ENCODE measurements at places on chromosomes 4 and X.

DNA sequence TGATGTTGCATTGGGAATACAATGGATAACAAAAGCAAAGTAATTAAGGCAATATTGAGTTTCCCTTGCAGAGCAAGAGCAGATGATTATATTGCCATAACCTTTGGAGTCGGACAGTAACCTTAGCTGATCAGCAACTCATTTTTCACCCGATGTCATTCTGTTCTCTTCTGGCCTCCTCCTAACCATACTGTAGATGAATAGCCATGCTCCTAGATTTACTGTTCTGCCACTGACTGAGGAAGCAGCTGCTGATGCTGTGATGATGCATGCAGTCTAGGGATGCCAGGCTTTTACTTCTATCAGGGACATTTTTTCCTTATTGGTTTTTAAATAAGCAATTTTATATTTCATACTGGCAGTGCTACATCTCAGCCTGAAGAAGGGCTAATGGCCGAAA is 443.9 kb downstream of the GPAT3 start:
- no peak for DNase-seq

GRCh38 chr4:153191795-153192363 is 12.4 kb upstream of the TRIM2 start:
- DNase-seq = no peak

GRCh38 chr4:54359919-54360650 is 131.0 kb downstream of the PDGFRA start:
- DNase-seq = no peak

DNA sequence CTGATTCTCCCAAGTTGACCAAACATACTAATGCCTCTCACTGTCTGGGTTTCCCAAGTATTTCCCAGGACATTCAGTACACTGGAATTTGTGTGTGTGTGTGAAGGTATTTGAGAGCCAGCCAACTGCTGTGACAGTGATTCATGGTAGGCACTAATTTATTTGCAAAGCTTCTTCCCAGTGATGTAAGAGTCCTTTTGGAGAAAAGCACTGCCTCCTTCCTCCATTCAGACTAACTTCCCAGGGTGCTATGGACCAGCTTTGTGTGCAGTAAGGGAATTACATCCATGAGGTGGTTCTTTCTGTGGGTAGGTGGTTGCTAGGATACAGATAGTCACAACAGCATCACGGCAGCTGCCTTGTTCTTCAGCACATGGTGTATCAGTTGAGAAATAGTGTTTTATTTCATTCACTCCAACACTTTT is 8.7 kb downstream of the EGF start:
- peak; percentile 22 for DNase-seq

DNA sequence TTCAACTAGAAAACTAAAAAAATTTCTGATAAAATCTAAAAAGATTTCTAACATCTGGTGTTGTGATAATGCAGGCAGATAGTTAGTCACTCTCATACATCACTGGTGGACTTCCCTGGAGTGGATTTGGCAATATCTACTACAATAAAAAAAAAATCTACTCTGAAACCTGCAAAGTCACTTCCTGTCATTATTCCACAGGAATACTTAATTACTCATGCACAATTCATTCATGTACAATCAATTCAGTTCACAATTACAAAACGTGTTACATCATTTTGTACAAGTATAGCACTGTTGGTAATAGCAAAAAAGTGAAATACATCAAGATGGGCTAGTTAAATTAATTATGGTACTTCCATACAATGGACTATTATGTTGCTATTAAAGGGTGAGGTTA is 16.5 kb upstream of the RHOH start:
- DNase-seq = no peak

DNA sequence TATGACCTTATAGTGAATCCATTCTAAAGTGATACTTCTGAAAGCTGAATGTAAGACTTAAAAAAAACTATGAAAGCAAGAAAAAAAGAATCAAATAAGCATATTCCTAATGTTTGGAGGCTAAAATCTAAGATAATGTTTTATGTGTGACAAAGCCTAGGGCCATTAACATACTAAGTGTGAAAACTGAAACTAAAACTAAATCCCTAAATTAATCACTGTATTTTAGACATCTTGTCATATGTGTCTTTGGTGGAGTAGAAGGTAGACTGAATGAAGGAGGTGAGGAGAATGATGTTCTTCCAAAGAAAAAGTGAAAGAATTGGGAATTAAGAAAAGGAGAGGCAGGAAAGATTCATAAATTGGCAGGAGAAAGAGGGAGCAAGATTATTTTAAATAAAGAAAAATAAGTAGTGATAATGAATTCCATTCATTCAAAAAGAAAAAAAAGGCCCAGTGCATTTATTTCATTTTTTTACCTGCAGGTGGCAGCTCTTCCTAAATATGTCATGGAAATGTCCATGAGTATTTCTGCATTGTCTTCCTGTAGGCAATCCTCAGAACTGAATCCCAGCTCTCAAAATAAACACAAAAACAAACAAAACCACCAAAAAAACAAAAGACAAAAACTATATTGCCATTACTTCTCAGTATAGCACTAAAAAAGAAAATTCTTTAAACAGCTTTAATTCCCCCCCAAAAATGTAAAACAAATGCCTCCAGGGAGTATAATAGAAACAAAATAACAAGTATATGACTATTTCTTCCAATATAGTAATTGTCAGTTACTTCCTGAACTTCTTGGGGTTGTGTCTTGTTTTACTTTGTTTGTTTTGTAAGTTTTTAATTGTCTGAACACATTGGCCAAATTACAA is 17.0 kb upstream of the AP1AR start:
- DNase-seq = peak; percentile 36

- DNase-seq = no peak
Observed at GRCh38 chr4:184528051-184528450, 53.7 kb upstream of the IRF2 start.

DNA sequence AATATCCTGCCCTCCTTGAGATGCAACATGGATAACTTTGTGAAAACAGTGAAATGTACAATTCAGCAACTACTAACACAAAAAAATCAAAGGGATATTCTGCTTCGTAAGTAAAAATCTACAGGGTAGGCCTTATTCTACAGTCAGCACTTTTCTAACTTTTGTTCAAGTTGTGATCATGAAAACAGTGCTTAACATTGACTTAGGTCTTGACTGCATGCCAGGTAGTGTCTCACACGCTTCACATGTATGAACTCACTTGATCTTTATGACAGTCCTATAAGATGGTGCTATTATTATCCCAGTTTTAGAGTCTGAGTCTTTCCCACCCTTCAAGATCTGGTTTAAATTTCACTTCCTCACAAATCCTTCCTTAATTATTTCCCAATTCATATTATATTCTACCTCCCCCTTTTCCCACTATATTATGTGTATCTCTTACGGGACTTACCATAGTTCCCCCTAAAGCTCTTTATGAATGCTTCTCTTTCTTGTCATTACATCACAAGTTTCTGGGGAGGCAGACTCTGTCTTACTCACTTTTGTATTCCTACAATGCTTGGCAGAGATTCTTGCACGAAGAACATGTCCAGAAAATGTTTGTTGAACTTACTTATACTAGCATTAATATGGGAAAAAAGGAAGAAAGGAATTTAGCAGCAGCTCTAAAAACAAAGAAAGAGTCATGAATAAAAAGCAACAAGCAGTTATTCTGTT is 179.8 kb downstream of the SCFD2 start:
- no peak for DNase-seq

- DNase-seq = no peak
Observed at GRCh38 chrX:28946846-28947245, 359.6 kb downstream of the IL1RAPL1 start.

- DNase-seq = no peak
Observed at GRCh38 chr4:5110901-5111300, 59.6 kb downstream of the STK32B start.

DNA sequence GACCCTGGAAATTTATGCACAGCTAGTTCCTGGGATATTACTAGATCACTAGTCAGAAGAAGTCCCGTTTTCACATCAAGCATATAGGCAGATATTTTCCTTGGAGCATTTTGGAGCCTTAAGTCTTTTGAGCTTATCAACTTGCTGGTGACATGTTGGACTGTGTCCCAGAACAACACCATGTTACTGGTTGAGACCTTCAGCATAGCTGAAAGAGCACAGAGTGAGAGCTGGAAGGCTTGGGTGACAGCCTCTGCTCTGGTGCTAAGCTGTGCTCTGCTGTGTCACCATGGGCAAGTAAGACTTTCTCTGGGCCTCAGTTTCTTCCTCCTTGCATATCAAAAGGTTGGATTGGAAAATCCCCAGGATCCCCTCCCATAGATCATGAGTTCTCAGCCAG is 116.6 kb upstream of the FRMPD4 start:
- DNase-seq = no peak

GRCh38 chr4:38002451-38003071 is 42.4 kb downstream of the PTTG2 start:
- no peak for DNase-seq

- DNase-seq = no peak
Observed at GRCh38 chr4:87857789-87858188, 25.0 kb downstream of the MEPE start.

DNA sequence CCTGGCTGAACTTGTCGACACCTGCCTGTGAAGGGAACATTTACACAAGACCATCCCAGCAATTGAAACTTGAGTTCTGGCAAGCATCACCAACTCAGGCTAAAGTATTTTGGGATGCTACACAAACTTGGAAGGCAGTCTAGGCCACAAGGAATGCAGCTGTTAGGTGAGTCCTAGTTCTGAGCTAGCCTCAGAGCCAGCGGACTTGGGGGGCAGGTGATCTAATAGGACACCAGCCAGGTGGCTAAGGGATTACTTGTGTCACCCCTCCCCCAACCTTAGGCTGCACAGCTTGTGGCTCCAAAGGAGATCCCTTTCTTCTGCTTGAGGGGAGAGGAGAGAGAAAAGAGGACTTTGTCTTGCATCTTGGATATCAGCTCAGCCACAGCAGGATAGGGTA is 62.3 kb upstream of the DKK2 start:
- DNase-seq = no peak

GRCh38 chrX:104707572-104707971 is 141.6 kb downstream of the IL1RAPL2 start:
- DNase-seq = no peak

- no peak for DNase-seq
Observed at GRCh38 chr4:89312066-89312465, 4.5 kb upstream of the GPRIN3 start.

DNA sequence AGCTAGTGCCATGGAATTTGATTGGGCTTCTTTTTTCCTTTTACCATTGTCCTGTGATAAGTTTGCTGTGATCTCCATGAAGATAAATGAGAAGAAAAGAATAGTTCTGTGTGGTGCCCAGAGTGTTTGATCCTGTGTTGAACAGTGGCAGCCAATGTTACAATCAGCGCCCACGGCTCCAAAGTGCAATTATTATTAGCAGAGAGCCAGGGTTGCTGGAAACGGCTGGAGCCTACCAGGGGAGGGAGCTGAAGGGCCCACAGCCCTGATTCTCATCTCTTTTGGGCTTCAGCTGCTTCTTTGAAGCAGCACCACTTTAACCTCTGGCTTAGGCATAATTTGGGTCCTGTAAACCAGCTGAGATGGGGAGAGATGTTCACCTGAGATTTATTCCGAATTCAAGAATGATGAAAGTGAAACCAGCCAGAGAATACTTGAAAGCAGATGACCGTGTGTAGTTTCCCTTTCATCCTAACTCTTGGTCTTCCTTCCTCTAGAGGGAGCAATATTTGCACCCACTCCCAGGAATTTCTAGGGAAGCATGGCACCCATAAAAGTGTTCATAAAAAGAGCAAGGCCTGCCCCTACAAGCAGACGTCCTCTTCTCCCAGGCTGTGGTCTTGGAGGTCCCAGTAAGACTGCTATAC is 298.3 kb downstream of the EVC2 start:
- peak; percentile 11 for DNase-seq

GRCh38 chr4:1748465-1748995 is 27.2 kb downstream of the TACC3 start:
- DNase-seq = peak; percentile 59

- no peak for DNase-seq
Observed at GRCh38 chr4:153661908-153662307, 22.2 kb upstream of the TLR2 start.

DNA sequence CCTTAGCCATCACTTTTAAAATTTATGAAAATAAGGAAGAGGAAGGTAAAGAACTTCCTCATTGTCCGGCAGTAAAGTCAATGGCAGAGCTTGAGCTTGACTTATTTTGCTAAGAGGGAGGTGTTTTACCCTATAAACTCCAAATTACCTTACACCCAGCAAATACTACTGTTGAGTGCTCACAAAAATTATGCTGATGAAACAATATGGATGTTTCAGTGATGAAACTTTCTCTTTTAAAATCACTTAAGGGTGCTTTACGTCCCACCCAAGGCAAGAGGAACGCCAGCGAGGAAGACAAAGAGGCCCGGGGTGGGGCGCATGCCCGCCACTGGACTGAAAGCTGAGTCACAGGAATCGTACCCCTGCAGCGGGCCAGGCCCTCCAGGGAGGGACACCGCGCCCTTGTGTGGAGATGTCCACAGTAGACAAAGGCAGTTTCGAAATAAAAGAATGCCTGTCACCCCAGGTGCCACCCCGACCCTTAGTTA is 560 bp upstream of the TMSB4X start:
- DNase-seq = peak; percentile 91

- peak; percentile 34 for DNase-seq
Observed at GRCh38 chr4:64158648-64159326, 250.5 kb downstream of the TECRL start.

DNA sequence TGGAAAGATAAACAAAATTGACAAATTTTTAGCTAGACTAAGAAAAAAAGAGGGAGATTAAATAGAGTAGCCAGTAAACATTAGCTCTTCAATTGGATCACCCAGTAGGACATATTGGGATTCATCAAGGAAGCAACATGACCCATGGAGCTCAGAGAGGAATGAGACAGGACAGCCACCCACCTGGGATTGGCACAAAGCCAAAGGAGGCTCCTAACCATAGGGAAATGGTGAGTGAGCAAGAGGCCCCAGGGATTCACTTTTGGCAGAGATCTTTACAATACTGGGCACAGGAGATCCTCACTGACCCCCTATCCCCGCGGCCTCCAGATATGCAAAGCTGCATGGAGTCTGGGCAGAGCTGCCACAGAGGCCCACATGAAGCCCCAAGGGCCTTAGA is 34.8 kb upstream of the CXCL6 start:
- DNase-seq = no peak

DNA sequence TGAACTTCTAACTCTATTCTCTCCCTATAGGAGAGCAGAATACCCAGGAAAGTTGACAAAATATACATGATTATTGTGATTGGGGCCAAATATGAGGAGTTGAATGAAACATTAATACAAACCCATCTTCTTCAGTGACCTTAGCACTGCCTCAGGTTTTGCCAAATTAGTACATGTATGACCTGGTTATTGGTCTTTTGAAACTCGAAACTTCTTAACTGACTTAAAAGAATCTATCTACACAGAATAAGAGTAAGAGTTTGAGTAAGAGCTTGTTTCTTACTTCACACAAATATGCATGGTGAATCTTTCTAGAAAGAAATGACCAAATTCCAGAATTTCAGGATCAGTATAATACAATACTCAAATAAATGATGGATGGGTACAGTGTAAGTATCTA is 213.0 kb upstream of the GK2 start:
- no peak for DNase-seq

- no peak for DNase-seq
Observed at GRCh38 chrX:134541906-134542305, 81.9 kb downstream of the HPRT1 start.

- no peak for DNase-seq
Observed at GRCh38 chr4:147928400-147928799, 196.5 kb downstream of the ARHGAP10 start.

Measured in SW480 (cell line).